Kasumi-1 (cell line): ENCODE measurements at places on chromosomes 5 and 9.

GRCh38 chr5:8953016-8953415 lies 592.9 kb downstream of the SEMA5A start:
- DNase-seq, result no peak

- no peak for DNase-seq
These were observed 205.0 kb upstream of the TAS2R1 start for GRCh38 chr5:9834871-9835770.

DNA sequence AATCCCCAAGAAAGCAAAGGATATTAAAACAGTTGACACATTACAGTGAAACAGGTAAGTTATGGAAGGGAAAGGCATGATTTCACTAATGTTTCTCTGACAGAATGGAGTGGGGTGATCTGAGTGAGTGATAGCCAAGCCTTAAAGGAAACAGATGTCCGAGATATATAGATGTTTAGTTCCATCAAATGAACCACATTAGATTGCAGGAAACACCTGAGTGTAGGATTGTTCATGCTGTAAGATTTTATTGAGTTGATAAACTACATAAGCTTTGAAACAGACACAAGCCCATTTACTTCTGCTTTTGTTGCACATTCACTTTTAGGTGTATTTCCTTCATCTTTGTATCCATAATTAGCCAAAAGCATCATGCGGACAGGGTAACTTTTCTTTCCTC lies 167.1 kb upstream of the PPP1R2B start:
- DNase-seq, result no peak

DNA sequence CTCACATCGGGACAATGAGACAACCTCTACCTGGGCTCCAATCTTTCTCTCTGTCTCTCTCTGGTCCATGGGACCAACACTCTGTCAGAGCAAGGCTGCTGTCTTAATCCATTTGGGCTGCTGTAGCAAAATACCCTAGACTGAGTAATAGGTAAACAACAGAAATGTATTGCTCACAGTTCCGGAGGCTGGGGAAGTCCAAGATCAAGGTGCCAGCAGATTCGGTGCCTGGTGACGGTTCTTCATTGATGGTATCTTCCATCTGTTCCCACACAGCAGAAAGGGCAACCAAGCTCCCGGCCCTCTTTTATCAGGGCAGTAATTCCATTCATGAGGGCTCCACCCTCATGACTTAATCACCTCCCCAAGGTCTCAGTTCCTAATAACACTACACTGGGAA lies 61.3 kb upstream of the SPOCK1 start:
- no peak for DNase-seq

- DNase-seq, result no peak
These were observed 72.4 kb downstream of the SV2C start for GRCh38 chr5:76155536-76155935.

- peak; percentile 3 for DNase-seq
These were observed 2025.5 kb upstream of the NUDT12 start for GRCh38 chr5:105587963-105588662.

DNA sequence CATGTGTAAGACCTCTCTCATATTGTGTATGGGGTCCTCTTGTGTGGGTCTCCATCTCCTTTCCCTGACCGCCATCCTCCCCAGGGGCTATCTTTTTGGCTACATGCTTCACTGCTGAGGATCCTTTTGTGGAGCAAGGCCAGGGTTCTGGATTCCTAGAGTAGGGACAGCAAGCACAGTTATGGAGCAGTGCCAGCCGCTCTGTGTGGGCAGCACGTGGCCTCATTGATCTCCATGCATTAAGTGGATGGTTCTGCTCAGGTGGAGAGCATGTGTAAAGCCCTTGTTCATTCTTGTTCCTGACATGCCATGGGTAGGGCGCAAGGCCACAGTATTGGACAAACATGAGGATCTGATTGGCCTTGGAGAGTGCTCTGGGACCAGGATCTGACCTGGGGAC lies 8.9 kb downstream of the PHF2 start:
- DNase-seq, result no peak

- no peak for DNase-seq
These were observed 2.4 kb downstream of the TOR4A start for GRCh38 chr9:137279741-137280473.

DNA sequence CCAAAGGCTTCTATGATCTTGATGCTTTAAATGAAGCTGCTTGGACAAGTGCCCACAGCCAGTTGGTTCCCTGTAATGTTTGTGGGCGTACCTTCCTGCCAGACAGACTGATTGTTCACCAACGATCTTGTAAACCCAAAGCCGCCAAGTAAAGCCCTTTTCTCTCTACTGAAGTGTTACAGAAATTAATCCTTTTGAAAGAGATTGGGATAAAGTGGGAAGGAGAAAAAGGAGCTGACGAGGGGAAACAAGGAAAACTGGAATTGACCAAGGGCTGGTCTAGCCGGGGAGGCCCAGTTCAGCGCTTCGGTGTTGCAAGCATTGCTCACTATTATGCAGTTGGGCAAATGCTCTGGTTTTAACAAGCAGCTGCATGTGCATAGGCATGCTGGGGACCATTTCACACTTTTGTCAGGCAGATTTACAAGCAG lies 53.2 kb downstream of the ZNF474 start:
- no peak for DNase-seq

- DNase-seq, result no peak
These were observed 483.4 kb downstream of the PLK2 start for GRCh38 chr5:57976506-57976905.

- DNase-seq, result no peak
These were observed 79.9 kb upstream of the NEURL1B start for GRCh38 chr5:172561151-172561550.

DNA sequence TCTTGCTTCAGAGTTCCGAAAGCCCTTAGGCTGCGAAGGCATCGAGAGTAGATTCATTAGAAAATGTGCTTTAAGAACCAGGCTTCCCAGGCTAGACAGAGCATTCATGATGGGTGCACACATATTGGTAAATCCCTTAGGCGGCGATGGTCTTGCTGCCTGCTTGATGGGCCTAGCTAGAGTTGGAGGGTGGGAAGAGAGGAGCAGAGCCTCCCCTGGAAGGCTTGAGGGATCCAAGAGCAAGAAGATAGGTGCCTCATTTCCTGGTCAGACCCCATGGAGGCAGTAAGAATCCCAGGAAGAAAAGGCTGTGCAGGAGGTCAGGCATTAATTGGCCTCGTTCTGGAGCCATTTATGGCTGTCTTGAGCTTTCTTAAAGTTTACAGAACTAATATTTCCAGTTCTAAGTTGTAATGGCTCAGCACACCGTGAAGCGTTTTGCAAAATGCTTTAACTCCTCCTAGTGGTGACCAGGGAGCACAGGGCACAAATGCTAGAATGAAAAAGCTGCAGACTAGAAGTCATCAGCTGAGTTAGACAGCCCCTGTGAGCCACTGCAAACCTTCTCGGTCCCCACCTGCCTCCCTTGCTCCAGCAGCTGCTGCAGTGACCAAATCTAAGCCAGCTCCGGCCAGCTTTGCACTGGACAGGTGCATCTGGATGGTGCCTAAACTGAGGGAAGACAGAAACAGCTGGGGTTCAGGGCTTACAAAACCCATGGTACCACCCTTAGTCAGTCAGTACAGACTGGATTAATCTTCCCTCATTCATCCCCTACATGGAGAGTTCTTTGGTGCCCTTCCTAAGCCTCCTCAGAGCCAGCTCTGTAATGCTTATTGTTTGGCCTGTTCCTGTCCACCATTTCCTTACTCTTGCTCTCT lies 14.7 kb downstream of the SLC45A2 start:
- DNase-seq, result peak; percentile 83

GRCh38 chr9:137079401-137079787 lies 2.1 kb downstream of the UAP1L1 start:
- DNase-seq, result no peak

DNA sequence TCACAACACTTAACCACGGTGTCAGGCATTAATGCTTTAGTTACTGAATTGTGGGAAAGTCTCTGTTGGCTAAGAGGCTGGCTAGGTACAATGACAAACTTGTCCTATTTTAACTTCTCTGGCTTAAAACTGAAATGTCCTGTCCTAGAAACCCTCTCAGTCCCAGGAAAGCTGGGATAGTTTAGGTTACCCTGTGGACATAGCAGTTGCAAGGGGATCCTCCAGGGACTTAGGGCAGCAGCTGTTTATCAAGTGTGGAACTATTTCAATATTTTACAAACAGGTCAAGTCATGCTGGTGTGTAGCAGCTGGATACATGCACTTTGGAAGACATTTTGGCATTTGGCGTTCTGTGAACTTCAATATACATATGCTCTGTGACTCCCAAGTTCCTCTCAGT lies 95.0 kb upstream of the ARRDC3 start:
- DNase-seq, result no peak

DNA sequence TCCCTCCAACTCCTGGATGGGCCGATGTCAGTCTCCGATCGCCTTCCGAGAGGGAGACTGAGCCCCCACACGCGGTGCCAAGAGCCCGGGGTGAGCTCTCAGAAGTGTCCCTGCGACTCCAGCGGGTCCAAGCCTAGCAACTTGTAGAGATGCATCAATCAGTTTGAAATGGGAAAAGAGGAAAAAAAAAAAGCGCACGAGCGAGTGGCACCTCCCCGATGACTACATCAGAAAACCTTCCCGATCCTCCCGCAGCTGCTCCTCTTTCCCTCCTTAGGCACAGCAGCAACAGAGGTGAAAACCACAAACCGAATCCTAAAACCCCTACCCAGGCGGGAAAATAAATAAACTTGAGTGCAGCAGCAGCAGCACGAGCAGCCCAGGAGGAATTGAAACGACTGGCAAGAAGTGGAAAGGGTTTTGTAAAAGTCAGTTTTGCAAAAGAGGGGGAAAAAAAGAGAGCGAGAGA lies 1.0 kb upstream of the EFNA5 start:
- DNase-seq, result peak; percentile 24

GRCh38 chr9:114286146-114286679 lies 36.7 kb upstream of the ORM1 start:
- no peak for DNase-seq

- peak; percentile 53 for DNase-seq
These were observed 113.4 kb downstream of the SYK start for GRCh38 chr9:90914868-90915483.
